ENCODE measurements at places on chromosomes 1 and 21.

DNA sequence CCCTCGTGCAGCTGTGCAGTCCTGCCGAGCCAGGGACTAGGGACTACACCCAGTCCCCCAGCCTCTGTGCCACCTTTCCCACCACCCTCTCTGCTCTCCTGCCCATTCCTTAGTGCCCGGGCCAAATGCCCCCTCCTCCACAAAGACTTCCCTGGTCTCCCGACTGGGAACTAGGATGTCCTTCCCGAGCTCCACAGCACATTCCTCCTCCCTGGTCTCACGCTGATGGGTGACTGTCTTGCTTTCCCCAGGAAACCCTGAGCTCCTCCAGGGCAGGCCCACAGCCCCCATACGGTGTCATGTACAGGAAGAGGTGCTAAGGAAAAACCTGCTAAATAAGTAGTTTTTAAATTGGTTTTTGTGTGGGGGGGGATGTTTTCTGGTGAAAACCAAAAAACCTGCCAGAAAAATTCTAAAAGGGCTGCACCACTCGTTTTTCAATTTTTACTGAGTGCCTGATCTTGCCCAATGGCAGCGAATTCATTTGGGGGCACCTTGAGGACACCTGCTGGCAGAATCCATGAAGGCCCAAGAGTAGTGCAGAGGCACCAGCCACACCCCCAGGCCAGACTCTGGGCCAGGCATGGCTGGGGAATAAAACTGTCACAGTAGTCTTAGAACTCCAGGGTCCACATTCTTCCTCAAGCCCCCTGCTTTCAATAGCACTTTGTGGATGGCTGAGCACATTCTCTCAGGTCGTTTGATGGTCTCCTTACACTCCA, 50.4 kb downstream of the GLIS1 start:
- DNase-seq, result no peak

DNA sequence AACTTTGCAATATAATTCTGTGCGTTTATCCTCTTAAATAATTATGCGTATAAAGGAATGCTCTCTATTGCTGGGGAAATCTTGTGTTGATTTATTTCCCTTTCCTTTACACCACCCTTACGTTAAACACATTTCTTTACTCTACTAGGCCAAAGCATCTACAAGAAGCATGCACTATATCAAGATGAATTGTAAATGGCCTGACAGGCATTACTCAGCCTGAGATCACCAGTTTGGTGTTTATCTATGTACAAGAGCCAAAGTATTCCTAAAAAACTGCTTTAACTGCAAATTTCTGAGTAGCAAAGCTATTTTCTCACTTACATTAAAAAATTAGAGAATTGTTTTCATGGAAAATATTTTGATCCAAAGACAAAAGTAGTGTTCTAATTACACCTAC, 114.8 kb downstream of the TYW3 start:
- no peak for DNase-seq

- no peak for DNase-seq
These were observed 90.7 kb downstream of the TENT5C start for GRCh38 chr1:117696561-117696960.

- no peak for DNase-seq
These were observed 133.1 kb upstream of the NFIA start for GRCh38 chr1:60949154-60949825.

DNA sequence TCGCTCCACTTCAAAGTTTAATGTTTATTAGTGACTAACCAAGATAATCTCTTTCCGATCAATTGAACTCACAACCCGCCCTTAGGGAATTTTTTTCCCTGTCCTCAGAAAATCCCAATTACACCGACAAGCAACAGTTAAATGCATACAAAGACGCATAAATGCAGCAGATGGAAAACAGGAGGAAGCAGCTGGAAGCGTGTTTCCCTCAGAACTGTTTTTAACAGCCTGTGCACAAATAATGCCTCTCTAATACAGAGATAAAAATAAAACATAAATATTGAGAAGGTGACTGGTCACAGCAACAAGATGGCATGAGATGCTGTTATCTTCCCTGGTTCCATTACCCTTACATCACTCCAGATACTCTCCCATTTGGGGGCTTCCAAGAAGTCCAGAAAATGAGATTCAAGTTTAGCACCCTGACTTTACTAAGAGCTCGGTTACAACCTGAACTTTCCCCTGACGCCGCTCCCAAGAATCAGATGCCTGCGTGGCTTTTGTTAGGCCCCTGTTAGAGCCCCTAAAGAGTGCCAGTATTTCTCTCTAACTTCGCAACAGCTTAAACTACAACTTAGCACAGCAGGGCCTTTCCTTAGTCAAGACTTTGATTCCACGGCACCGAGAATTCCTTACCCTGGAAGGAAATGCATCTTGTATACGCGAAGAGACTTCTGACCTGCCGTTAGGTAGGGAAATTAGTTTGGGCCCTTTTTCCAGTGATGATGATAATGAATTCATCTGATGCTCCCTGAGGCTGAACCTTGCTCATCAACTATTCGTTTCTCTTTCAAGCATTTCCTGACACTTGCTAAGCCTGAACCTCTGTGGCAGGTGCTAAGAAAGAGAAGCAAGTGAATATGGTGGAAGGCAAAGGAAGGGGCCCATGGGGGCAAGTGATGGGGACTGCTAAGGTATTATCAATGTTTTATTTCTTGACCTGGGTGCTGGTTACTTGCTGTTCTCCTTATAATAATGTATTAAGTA, 137.7 kb upstream of the SMYD2 start:
- DNase-seq, result no peak

Measured in iPS DF 6.9 (cell line).